MG63 (cell line): ENCODE measurements at places on chromosomes 7 and 10. TPM values are rescaled to one million over a fixed set of nuclear protein-coding genes. Genes with fewer than 3 reads are reported as not detected.

The SPDYE11 gene
- not detected in 2 replicates for total RNA-seq

DNA sequence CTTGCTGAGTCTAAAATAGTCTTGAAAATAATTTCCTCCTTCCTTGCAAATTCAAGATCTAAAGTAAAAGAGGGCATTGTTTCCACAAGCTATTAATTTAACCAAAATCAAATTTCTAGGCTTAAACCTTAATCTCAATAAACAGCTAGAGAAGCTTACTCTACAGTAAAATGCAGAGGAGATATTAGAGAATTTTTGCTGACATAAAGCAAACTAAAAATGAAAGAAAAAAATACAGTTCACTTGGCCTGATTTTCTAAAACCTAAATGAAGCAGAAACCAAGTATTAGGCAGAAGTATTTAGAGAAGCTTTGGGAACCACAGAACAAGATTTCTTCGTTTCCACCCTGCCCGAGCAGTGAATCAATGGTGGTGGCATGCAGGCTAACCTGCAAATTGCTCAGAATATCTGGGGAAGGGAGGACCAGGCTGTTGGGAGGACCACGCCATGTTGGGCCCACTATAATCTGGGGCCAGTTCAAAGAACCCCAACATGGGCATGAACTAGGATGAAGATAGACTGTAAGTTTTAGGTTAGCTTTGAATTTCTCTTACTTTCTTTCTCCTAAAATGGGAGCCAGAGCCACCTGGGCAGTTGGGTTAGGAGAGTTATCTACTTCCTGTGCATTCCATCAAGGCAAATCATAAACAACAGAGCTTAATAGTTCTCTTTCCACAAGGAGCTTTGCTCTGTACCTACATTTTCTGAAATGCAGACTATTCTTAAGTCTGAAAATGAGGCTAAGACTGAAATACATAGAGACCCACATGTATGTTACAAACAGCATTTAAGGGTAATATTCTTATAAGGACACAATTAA, 4.1 kb downstream of the LAMB1 start:
- DNase-seq: no peak

- DNase-seq: no peak
Observed at GRCh38 chr7:76338298-76339084, 20.3 kb downstream of the YWHAG start.

- DNase-seq: no peak
Observed at GRCh38 chr7:91356915-91357314, 92.7 kb downstream of the FZD1 start.

DNA sequence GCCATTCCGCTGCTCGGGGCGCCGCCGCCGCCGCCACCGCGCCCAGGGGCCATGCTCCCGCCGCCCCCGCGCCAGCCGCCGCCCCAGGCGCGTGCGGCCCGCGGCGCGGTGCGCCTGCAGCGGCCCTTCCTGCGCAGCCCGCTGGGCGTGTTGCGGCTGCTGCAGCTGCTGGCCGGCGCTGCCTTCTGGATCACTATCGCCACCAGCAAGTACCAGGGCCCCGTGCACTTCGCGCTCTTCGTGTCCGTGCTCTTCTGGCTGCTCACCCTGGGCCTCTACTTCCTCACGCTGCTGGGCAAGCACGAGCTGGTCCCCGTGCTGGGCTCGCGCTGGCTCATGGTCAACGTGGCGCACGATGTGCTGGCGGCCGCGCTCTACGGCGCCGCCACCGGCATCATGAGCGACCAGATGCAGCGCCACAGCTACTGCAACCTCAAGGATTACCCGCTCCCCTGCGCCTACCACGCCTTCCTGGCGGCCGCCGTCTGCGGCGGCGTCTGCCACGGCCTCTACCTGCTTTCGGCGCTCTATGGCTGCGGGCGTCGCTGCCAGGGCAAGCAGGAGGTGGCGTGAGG, 383 bp downstream of the MARVELD1 start:
- DNase-seq: peak; percentile 66
